ENCODE measurements at places on chromosomes 4 and X.
A peak's percentile ranks its signal among the peaks of the same experiment; 100 is the strongest.

DNA sequence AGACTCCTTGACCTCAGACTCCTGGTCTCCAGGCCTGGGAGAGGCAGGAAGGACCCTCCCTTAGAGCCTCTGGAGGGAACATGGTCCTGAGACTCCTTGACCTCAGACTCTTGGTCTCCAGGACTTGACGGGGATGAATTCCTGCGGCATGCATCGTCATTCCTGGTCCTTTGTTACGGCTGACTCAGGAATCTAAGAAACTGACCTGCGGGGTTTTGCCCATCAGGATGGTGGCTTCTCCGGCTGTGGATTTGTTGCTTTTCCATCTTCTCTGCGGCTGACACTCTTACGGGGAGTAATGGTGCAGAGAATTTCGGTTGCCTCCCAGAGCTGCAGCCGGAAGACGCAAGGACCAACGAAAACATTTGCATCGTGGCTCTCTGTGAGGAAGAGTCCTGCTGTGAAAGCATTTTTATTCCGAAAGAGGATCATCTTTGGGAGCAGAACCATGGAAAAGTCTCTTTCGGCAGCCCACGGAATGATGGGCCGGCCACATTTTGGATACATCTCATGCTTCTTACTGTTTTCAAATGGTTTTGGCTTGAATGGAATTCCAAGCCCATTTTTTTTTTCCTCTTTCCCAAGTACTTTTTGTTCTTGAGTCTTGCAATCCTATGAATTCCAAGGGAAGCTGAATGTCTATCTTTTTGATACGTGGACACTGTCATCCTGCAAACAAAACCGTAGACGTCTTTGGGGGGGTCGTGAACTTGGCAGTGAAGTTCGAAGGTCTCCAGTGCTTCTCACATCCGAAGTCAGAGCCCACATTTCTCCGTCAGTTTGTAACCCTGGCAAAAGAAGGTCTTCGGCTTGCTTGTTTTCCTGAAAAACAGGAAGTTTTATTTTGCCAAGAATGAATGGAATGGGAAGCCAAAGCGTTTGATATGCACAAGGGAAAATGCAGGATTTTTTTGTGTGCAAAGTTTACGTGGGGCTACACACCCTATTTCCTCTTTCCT lies 36.5 kb downstream of the SHOX start:
- no peak for DNase-seq

- DNase-seq, result no peak
Measured at GRCh38 chrX:68841251-68842049, 12.6 kb downstream of the EFNB1 start.

- no peak for DNase-seq
Measured at GRCh38 chr4:4392501-4393183, 5.7 kb downstream of the NSG1 start.

DNA sequence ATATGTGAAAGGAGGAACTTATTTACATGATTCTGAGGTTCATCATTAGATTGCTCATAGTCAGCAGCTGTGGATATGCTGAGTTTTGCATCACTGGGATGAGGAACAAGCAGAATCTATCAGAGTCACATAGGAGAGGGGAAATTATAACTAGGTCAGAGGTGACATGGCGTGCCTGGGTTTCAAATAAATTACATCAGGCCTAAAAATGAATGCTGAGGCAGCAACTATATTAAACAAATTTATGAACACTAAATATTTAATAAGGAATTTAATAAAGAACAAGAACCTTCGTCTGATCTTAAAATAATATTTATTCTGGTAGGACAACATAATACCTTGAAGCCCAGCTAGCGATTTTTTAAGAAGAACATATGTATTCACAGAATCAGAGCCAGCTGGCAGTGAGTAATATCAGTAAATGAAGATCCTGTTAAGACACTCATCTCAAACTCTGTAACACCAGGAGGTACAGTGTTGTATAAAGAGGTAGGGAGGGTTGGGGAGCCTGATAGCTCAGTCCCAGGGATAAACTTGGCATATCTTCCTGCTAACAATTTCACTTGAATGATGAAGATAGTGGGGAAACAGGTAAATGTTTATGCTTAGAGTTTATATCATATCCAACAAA lies 60.9 kb upstream of the HS3ST1 start:
- DNase-seq, result no peak

- no peak for DNase-seq
Measured at GRCh38 chr4:175419236-175419718, 392.8 kb downstream of the GPM6A start.

DNA sequence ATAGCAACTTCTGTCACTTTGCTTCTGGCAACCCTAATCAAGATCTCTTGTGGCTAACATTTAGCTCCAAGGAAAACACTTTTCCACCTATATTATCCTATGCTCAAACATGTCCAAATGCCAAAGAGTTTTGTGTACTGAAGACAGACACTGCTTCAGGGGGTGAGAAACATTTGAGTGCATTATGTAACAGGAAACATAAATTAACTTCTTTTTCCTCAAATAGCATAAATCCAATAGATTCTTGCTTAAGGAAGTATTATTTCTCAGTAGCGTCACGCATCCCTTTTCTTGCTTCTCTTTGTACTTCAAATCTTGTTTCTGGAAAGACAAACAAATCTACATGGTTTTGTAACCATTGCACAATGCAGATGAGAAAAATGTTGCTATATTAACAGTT lies 839.1 kb downstream of the GLUD2 start:
- no peak for DNase-seq

- no peak for DNase-seq
Measured at GRCh38 chr4:93030670-93031069, 726.9 kb downstream of the GRID2 start.

- DNase-seq, result no peak
Measured at GRCh38 chr4:76308548-76308947, 2.0 kb downstream of the STBD1 start.

DNA sequence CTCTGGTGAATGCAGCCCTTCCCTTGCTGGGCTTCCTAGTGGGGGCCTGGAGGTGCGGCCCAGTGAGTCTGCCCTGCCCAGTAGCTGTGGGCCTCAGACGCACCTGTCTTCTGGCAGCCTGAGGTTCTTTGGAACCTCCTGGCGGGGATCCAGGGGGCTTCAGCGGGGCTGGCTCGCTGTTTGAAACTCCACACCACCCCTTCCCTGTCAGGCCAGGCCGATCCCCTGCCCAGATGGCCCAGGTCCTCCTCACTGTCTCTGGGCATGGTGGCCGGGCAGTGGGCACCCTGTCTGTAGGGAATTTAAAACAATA lies 10.7 kb upstream of the NKX1-1 start:
- DNase-seq, result no peak

GRCh38 chr4:149441338-149441737 lies 374.3 kb downstream of the IQCM start:
- DNase-seq, result no peak

DNA sequence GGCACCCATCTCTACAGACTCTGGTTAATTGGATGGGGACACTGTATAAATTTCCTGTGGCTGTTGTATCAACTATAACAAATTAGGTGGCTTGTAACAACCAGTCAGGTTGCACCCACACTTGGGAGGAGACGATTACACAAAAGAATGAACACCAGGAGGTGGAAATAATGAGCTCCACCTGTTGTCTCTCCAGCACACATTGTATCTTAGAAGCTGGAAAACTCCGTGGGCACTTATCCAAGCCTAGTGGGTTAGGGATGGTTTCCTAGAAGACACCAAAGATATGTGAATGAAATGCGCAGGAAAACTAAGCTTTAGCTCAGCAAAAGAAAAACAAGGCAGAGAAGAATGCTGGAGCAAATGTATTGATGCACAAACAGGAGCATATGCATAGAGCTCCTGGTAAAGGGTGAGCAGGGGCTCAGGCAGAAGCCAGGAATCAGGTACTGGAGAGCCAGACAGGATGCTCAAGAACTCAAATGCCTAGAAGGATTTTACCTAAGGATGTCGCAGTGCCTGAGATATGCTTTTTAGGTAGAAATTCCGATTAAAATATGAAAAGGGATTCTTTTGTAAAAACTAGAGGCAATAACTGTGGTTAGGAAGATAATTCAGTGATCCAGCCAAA lies 111.7 kb downstream of the GALNTL6 start:
- DNase-seq, result no peak

DNA sequence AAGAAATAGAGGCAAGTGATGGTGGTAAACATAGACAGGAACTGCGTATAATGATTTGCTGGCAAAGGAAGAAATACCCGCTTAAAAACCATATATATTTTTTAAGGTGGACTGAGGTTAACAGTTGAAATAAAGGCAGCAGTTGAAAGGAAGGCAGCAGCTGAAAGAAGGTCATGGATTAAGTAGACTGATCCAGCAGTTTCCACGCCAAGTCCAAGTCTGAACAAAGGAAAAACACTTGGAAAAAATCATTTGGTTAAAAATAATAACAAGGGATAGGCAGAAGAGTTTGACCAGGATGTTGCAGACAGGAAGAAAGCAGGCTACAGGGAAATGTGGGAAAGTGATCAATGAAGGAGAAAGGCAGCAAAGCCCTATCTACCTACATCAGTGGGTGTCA lies 93.6 kb downstream of the AMELX start:
- DNase-seq, result no peak

DNA sequence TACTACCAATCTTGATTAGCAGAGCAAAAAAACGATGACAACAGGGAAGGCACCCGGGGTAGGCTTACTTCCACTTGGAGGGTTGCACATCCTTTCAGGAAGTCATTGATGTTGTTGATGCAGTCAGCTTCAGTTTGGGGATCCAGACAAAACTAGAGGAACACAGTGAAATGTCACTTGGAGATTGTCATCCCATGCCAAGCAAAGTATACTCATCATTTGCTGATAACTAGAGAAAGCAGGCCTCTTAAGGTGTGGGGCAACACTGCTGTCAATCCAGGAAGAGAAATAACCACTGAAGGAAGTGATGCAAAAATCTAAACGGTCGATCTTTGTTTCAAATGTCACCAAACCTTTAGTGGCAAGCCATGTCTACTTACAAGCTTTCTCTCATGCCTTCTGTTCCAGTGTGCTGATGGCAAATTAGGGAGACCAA lies 1.4 kb downstream of the ARHGEF6 start:
- DNase-seq, result no peak

DNA sequence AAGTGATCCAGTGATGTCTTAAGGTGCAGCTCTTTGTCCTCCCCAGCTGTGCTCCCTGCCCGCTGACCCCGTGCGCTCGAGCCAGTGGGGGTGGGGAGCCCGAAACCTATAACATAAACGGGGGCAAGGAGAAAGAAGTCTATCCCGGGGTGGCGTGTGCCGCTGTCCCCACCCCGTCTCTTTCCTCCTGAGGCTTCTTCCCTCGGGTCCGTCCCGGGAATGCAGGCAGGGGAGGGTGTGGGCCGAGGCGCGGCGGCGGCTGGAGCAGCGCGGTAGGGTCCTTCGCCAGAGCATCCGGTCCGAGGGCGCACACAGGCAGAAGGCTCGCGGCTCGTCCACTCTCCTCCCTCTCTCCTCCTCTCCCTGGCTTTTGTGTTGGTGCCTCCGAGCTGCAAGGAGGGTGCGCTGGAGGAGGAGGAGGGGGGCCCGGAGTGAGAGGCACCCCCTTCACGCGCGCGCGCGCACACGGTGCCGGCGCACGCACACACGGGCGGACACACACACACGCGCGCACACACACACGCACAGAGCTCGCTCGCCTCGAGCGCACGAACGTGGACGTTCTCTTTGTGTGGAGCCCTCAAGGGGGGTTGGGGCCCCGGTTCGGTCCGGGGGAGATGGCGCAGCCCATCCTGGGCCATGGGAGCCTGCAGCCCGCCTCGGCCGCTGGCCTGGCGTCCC lies at the start of gene RAB33A:
TSS of gene RAB33A (plus strand) at position 517 of the 681 bp plus-strand sequence. CDS start at position 618, 101 bp downstream.
- DNase-seq, result peak; percentile 19

DNA sequence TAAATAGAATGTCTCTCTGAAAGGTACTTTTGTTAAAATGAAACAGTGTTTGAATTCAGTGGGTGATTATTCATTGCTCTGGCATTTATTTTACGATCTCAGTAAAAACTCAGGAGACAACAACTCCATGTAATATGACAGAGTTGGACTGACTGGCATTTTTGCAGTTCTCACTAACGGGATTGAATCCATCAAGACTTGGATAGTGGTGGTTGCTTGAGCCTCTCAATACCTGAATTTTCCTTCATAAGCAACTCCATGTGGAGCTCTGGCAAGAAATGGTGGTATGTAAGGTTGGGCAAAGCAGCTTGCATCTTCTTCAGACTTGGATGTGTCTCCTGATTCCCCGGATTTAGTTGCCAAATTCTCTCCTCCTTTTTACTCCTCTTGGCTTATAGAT lies 72.7 kb downstream of the FRMPD4 start:
- no peak for DNase-seq

- no peak for DNase-seq
Measured at GRCh38 chrX:111460607-111461006, 48.6 kb upstream of the DCX start.

DNA sequence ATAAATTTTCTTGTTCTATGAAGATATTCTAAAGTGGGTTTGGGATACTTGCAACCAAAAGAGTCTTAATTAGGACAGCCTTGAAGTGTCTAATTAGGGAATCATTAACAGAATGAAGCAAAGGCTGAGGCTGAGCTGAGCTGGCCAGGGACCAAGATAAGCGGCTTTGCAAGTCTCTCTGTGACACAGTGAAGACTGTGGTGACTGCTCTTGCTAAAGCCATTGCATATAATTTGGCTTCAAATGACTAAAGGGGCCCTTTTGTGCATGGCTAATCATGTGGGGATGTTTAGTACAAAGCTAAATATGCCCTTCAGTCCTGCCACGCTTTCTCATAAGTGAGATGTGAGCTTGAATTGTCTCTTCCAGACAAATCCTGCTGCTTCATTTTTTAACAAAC lies 31.2 kb upstream of the GYPA start:
- DNase-seq, result no peak

- DNase-seq, result no peak
Measured at GRCh38 chr4:169233691-169234090, 37.1 kb downstream of the SH3RF1 start.

GRCh38 chr4:24330573-24330972 lies 253.8 kb downstream of the DHX15 start:
- no peak for DNase-seq

DNA sequence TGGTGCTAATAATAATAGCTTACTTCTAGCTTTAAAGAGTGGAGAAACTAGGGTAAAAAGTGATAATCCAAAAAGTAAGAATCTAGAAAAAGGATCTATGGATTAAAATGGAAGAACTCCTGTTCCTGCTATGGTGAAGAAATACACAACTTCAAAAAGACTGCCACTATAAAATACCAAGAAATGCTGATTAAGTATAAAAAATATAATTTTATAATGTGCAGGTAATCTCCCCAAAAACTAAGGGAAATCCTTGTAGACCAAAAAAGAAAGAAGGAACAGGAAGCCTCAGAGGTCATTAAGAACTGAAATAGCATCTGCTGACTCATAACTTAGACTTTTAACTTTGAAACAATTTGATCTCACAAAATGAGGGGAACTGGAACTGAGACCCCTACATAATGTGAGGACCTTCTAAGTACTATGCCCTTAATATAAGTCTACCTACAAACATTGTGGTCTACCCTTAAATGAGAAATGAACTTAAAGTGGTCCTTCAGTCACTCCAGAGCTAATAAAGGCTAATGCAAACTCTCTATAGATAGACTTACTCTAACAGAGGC lies 50.6 kb upstream of the SRPX start:
- DNase-seq, result no peak

All from stimulated activated CD4-positive, alpha-beta T cell treated with anti-CD3 and anti-CD28 coated beads, Interleukin-2, amount 100 ng/mL, for 48 hours (primary cell).